Activated T-cell treated with anti-CD3 and anti-CD28 coated beads, Interleukin-2, amount 50 U/mL, for 24 hours (primary cell): ENCODE measurements at places on chromosomes 5 and 9.

DNA sequence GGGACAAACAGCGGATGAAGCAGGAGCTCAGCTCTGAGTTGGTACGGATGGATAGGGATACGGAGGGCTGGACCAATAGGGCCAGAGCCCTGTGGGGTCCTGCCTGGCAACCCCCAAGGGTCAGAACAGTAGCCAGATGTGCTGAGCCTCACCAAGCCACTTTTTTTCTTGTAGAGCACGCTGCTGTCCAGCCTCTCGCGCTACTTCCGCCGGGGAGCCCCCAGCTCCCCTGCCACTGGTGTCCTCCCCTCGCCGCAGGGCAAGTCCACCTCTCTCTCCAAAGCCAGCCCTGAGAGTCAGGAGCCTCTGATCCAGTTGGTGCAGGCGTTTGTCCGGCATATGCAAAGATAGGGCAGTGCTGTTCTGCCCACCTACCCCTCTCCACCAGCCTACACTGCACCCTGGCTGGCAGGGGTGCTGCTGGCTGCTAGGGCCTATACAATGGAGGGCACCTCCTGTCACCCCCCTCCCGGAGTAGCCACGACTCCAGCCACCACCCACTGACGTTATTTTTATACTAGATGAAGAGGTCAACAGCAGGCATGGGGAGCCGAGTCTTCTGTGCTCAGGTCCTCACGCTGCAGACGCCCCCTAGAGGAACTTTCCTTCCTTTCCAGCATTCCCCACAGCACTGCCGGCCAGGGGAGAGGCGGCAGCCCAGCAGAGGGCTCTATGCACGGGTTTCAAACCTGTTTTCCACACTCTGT, 21.6 kb downstream of the SH3GLB2 start:
- DNase-seq, result peak; percentile 60

- DNase-seq, result no peak
Measured at GRCh38 chr5:78755822-78756429, 107.4 kb upstream of the LHFPL2 start.

- DNase-seq, result no peak
Measured at GRCh38 chr5:18216729-18217128, 582.5 kb downstream of the TAF11L14 start.

GRCh38 chr5:73022471-73023169, 66.8 kb downstream of the FCHO2 start:
- DNase-seq, result no peak

- no peak for DNase-seq
Measured at GRCh38 chr5:9957214-9957613, 292.5 kb downstream of the ATPSCKMT start.

- DNase-seq, result no peak
Measured at GRCh38 chr9:25254051-25254450, 424.2 kb downstream of the TUSC1 start.

- no peak for DNase-seq
Measured at GRCh38 chr5:37424441-37424840, 45.3 kb downstream of the WDR70 start.

DNA sequence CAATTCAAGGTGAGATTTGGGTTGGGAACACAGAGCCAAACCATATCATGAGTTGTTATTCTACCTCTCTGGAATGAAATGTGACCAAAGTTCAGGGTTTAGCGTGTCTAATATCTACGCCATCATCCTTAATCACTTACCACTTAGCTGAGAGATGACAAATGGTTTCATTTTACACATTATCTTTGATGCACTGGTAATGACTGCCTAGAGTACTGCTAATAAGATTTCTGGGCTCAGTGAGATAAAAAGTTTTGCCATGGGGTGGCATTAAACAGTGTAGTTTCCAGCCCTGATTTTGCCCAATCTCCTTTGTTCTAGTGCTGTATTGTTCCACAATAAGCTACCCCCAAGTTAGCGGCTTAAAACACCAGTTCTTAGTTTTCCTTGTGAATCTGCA, 367.2 kb downstream of the MLLT3 start:
- DNase-seq, result no peak

DNA sequence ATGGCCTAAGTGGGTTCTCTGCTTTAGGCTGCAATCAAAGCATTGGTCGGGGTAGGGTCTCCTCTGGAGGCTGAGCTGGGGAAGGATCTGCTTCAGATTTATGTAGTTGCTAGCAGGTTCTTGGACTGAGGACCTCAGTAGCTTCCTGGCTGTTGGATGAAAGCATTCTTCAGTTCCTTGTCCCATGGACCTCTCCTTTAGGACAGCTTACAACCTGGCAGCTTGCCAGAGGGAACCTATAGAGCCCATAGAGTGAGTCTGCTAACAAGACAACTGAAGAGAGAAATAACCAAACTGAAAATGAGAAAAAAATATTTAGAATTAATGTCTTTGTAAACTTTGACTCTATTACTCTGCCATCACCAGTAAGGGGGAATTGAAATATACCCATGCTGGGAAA, 12.4 kb downstream of the MRPS30 start:
- no peak for DNase-seq
